ENCODE measurements at places on chromosomes 7 and 10.

- no peak for DNase-seq
These were observed 221.3 kb downstream of the PTPRN2 start for GRCh38 chr7:158366346-158366745.

DNA sequence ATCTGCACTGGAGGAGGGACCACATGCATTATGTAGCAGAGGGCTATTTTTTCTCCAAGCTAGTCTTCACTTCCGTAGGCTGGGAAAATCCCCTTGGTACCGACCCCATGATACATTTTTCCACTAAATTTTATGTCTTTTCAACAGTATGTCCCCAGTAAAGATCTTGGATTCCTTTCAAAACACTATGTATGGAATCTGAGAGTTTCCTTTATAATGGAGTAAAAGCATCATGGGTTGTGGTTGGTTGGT lies 4.8 kb upstream of the ZNRF2 start:
- no peak for DNase-seq

DNA sequence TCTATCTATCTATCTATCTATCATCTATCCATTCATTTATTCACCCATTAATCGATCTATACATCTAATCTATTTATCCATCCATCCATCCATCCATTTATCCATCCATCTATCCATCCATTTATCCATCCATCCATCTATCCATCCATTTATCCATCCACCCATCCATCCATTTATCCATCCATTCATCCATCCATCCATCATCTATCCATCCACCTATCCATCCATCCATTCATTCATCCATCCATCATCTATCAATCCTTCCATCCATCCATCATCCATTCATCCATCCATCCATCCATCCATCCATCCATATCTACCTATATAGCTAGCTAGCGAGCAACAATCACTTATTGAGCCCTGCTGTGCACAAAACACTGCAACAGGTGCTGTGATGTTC lies 953.1 kb upstream of the ZNF722 start:
- no peak for DNase-seq

DNA sequence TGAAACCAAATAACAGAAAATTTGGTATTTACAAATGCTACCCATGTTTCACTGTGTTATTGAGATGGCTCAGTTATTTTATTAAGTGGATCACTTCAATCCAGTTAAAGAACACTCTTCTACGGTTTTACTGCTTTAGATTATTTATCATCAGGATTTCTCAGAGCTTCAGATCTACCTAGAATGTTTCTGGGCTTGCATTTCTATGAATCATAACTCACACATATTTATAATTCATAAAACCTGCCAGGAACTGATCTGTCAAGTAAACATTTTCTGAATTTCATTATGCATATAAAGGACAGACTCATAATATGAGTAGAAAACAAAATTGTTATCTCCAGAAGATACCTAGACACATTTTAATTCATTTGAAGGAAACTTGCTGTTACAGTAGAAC lies 1172.3 kb upstream of the LRRTM3 start:
- no peak for DNase-seq

- no peak for DNase-seq
These were observed 103.2 kb downstream of the NRG3 start for GRCh38 chr10:81978238-81978637.

DNA sequence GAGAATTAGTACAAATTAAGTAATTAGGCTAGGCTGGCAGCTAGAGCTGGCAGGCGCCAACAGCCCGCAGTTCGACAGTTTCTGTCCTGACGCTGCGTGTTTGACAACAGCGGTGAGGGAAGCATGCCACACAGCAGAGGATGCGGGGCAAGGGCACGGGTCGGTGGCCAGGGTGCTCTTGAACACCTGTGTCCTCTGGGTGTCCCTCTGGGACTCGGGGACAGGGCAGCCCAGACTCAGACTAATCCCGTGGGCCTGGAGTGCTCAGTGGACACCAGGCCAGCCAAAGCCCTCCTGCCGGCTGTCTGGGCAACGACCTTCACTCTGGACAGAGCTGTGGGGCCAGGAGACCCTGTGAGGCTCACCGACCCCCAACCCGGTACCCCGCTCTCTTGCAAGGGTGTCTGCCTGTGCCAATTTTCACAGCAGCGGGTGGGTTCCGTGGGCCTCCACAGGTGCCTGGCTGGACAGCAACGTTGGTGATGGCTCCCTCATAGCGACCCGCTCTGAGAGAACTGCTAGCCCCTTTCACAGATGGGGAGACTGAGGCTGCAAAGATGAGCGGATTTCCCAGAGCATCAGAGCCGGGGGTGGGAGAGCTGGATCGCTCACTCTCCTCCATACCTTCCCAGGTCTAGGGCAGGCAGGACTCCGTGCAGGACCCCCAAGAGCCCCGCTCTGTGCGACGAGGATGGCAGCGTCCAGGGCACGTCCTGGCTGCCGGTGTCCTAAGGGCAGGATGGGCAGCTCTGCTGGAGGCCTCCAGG lies 48.5 kb downstream of the FOXL3 start:
- DNase-seq = no peak

DNA sequence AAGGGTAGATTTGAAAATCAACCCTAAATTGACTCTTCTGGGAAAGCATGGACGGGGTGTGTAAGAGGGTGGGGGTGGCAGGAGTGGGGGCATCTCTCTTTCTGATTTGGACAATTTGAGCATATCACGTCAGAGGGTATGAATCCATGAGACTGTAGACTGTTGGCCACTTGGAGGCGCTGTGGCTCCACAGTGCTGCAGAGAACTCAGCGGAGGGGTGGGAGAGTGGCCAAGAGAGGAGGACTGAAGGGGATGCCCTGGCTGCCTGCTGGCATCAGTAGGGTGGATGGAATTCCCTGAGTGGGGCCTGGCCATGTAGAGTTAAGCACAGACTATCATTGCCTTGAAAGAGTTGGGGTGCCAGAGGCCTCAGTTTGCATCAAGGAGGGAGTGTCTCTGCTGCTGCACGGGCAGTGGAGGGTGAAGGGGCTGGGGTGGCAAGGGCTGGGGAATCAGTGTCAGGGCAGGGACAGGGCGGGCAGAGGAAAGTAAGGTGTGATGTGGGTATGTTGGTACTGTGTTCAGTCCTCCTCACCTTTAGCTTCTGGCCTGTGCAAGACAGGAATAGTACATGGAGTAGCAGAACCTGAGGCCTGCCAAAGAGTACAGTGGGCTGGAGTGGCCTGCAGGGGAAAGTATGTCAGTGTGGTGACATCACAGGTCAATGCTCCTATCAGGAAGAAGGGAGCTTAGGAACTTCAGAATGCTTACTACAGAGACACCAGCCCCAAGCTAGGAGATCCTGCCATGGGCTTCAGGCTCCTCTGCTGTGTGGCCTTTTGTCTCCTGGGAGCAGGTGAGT lies 133.5 kb upstream of the PRSS58 start:
- DNase-seq = no peak

DNA sequence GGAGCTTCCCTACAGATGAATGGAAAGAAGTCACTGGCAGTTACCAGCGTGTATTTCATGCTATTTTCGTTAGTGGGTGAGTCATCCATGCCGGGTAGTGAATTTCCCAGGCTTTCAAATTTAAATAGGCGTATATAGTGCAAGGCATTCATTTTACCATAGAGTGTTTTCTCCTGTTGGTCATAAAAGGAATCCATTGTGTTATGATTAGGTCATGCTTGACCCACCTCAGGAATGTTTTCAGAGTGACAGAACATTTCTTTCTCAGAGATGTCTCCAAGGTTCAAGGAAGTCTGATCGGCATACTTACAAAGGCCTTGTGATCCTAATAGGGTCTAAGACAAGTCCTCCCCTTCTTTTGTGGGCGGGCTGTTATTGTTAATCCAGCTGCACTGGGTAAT lies 110.7 kb downstream of the AKR1D1 start:
- DNase-seq = no peak

DNA sequence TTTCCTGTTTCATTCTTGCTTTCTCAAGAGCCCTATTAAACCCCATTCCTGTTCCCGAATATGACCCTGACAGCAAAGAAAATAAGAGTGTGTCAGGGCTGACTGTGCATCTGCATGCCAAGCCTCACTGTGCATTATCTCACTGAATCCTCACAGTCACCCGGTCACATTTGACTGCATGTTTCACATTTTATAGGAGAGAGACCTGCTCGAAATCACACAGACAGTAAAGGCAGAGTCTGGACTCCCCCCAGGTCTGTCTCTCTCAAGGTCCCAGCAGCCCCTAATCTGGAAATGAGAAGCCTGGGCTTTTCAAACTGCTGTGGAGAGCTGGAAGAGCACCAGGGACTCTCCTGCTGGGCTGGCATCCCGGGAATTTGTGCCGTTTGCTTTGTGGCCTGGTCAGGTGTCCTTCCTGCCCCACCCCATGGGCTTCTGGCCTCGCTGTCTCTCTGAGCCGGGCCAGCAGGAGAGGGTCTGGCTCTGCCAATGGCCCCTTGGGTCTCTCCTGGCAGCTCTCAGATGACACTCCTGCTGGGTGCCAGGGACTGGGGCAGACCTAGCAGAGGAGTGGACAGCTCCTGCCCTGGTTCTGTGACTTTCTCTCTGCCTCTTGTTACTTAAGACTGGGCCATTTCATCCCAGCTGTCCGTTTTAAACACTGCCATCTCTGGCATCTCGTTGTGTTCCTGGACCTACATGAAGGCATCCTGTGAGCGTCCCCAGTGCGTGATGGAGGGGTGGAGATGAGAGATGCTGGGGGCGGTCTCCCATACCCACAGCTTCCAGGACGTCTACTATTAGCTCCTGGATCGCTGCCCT lies 173.6 kb downstream of the ARHGAP12 start:
- DNase-seq = no peak

DNA sequence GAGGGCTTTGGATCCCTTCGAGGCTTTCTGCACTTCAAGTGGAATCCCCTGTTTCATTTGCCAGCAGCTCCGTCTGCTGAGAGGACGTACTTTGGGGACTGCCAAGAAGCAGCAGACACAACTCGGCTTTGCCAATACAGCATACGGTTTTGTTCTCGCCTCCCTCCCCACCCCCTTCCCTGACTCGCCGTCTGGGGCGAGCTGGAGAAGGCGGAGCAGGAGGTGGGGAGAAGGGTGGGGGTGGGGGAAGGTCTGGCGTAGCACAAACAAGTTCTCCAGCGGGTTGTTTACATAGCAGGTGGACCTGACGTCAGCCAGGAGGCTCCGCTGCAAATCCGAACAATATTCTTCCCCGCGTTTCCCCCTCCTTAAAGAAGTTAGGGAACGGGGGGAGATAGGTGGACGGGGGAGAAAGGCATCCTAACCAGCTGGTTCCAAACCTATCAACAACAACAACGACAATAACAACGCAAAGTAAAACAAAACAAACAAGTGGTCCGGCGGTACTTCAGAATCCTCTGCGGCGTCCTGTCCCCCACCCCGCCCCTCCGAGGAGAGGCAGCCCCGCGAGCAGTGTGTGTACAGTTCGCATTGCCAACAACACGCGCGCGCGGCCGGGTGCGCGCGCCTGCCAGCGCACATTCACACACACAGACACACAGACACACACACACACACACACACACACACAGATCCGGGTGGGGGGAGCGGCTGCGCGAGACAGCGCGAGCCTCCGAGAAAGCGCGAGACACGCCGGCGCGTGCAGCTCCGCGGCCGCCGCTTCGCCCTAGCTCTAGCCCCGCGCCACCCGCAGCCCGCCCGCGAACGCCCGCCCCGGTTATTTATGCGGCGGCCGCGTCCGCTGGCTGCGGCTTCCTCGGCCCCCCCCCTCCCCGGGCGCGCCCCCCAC lies 167.0 kb upstream of the PPP1R3A start:
- no peak for DNase-seq

GRCh38 chr10:47378183-47378510 lies 5.9 kb downstream of the ZNF488 start:
- no peak for DNase-seq

DNA sequence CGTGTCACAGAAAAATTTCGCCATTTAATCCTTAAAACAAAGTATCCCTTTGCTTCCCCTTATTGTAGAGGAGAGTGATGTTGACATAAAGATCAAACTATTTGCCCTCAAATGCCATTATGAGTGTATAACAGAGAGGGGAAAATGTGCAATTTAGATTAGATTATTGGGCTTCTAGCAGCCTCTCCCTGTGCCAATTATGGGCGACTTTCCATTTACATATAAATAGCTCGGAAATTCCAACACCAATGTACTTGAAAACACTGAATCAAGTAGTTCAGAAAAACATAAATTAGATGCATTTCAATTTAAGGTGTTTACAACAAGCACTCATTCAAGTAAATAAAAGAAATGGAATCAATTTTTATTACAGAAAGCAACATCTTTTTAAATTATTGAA lies 64.6 kb upstream of the LRRN3 start:
- DNase-seq = no peak

- DNase-seq = no peak
These were observed 98.5 kb upstream of the NPS start for GRCh38 chr10:127450644-127451043.

GRCh38 chr10:24006741-24007140 lies 202.2 kb upstream of the KIAA1217 start:
- no peak for DNase-seq

- DNase-seq = peak; percentile 21
These were observed at the start of gene GIMAP7 for GRCh38 chr7:150514748-150515222. GIMAP7 (plus strand) TSS chr7:150514872; CDS start chr7:150519975, 5,103 bp downstream.

- no peak for DNase-seq
These were observed 100.0 kb upstream of the KCNMA1 start for GRCh38 chr10:77737608-77738007.

- DNase-seq = no peak
These were observed 118.1 kb downstream of the INHBA start for GRCh38 chr7:41584746-41585145.

GRCh38 chr7:20200361-20200760 lies 16.8 kb downstream of the MACC1 start:
- no peak for DNase-seq

- DNase-seq = no peak
These were observed 11.4 kb upstream of the SPAG6 start for GRCh38 chr10:22333975-22334282.

GRCh38 chr10:110724116-110724921 lies 80.2 kb downstream of the RBM20 start:
- DNase-seq = no peak

- DNase-seq = no peak
These were observed 140.1 kb downstream of the PLXNA4 start for GRCh38 chr7:132436121-132436520.

GRCh38 chr7:94176694-94177200 lies 172.6 kb upstream of the BET1 start:
- no peak for DNase-seq

DNA sequence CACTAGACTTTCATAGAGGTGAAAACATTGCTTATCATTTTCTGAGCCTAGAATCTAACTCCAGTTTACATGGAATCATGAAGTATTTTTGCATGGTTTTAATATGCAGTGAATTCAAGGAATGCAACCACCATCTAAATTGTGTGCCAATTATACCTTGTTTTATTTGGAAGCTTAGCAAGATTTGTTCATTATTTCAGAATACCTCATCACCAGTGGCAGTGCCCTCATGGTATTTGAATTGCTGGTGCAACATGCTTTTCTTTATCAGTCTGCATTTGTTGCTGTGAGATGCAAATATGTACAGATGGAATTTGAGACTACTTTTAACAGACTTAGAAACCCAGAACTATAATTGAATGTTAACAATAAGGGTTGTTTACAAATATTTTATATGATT lies 18.7 kb upstream of the ZNF800 start:
- no peak for DNase-seq

DNA sequence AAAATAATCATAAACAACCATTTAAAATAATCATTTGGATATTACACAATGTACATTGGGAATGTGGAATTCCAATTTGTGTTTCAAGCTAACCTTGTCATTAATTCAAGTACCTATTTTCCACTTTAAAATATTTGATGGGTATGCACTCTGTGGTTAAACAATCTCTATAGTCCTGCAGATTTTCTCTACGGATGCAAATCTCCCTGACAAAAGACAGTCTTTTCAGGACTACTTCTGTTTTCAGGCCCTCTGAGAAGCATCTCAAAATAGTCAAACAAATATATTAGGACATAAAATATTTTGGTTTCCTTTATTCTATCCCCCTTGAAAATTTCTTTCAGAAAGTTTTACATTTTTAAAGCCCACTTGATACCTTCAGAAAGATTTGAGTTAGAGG lies 735.6 kb upstream of the MBL2 start:
- no peak for DNase-seq
